ENCODE measurements at places on chromosomes 3 and 15. TPM values are rescaled to one million over a fixed set of nuclear protein-coding genes. Genes with fewer than 3 reads are reported as not detected.

Gene ACTRT3
- 1.0 TPM for total RNA-seq

Gene ECE2
- total RNA-seq, result not detected

Gene CACNA1D
- total RNA-seq, result 0.09 TPM

Gene GOLGA8S
- total RNA-seq, result under 0.01 TPM

Gene SEC22A
- total RNA-seq, result 34.0 TPM

Gene CDHR4
- total RNA-seq, result not detected

Gene RBPMS2
- 0.09 TPM for total RNA-seq

Gene SUSD5
- 0.33 TPM for total RNA-seq

Gene CCR9
- total RNA-seq, result not detected

Gene CFAP92
- 1.3 TPM for total RNA-seq
